CD8-positive, alpha-beta memory T cell (primary cell): ENCODE measurements at places on chromosomes 7 and 10.
A peak's percentile ranks its signal among the peaks of the same experiment; 100 is the strongest.

DNA sequence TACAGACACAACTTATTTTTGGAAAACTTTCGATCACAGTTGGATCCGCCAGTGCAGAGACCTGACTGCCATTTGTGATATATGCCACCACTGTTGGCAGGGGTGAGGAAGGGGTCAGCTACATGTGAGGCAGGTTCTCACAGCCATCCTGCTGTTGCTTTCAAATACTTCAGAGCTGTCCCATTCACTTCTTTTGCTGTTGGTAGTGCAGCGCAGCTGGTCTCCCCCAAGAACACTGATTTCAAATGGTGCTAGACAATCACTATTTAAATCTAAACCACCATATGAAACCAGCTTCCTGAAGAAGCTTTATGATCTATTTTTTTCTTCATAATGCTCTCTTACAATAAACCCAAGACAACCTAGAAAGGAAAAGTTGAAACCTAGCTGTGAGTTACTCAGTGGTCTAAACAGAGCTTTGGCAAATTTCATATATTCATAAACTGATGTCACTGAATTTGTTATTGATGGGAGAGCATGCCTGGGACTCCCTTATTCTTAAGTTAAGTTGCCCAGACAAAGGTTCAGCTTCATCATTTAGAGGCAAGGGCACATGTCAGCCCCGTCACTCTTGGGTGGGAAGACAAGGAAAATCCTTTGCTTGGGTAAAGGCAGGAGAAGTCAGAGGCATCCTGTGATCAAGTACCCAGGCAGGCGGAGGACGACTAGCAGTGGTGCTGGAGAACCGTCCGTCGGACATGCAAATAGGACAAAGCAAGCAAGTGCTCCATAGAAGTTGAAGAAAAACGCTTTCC, 143.4 kb upstream of the KLF14 start:
- DNase-seq: no peak

DNA sequence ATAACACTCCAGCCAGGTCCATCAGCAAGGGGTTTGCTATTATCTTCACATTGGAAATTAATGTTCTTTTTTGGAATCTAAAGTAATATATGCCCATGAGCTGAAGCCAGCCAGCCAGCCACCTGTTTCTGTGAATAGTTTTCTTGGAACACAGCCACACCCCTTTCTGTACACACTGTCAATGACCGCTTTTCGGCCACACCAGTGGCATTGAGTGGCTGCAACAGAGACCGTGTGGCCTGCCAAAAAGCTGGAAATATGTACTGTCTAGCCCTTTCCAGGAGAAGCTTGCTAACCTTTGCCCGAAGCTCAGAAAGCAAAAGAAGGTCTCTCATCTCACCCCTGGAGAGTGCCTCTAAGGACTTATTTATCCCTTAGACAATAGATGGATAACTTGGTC, 98.5 kb upstream of the NPS start:
- no peak for DNase-seq

DNA sequence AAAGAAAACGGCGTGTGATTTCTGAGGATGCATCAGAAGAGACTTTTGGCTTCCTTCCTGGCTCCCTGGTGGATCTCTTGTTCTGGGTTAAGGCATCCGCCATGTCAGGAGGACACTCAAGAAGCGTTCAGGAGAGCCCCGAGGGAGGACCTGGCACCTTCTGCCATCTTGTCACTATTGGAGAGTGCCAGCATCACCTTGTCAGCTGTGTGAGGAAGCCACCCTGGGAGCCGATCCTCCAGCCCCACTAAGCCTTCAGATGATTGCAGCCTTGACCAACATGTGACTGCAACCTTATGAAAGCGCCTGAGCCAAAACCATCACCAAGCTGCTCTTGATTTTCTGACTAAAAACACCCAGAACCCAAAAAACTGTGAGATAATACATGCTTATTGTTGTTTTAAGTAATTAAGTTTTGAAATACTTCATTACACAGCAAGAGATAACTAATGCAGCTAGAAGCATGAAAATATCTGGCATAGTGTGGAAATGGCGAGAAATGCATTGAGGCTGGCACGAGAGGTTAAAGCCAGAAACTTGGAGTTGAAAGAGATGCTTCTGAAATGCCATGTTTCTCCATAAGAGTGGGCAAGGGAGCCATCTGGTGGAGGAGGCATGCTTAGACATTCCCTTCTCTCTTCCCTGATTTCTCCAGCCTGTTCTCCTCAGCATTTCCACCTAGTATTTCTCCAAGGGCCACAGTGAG, 5.4 kb upstream of the ZFYVE27 start:
- peak; percentile 54 for DNase-seq

GRCh38 chr10:3858051-3858845, 73.2 kb upstream of the KLF6 start:
- DNase-seq: no peak

DNA sequence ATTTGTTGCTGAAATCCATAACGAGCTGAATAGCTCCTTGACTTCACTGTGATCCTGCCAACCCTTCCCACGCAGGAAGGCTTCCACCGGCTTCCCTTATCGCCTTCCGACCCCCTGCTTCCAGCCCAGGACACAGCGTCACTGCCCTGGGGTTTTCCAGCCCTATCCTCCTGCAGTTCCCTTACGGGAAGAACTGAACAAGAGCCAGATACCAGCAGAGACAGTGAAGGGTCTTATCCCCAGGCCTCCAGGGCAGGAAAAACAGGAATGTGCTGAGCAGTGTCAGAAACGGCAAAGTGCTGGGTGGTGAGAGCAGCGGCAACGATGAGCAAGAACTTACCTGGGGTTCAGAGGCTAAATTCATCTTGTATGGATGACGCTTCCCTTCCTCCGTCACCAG, 22.4 kb downstream of the PDLIM1 start:
- DNase-seq: no peak

- no peak for DNase-seq
These were observed 17.6 kb upstream of the MCM10 start for GRCh38 chr10:13143766-13144165.

DNA sequence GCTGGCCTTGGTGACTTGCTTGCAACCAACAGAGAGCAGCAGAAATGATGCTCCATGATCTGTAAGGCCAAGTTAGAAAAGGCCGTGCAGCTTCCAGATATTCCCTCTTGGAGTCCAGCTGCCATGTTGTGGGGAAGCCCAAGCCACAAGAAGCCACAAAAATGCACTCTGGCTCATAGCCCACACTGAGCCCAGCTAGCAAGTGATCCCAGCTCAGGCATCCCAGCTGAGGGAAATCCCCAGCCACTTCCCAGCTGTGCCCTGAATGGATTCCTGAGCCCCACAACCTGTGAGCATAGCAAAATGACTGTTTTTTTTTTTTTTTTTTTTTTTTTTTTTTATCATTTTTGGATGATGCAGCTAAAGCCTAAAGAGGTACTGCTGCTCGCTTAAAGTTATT, 11.1 kb upstream of the SDK1 start:
- DNase-seq: no peak

GRCh38 chr10:62652564-62652963, 152.0 kb upstream of the ADO start:
- DNase-seq: no peak

- no peak for DNase-seq
These were observed 17.6 kb downstream of the MXI1 start for GRCh38 chr10:110224992-110225391.

DNA sequence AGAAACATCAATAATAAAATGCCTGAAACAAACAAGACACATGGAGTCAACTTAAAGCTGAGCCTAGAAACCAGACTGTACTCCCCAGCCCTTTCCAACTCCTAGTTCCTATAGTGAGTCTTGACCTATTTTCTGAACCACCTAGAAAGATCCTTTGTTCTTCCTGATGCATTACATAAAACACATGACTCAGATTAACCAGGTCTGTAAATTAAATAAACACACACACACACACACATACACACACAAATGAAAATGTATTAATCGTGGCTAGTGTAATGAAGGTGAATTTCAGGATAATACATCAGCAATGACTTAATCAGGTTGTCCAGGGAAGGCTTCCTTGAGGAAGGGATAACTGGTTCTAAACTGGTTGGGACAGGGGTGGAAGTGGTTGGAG, 104.7 kb downstream of the ST8SIA6 start:
- DNase-seq: no peak

DNA sequence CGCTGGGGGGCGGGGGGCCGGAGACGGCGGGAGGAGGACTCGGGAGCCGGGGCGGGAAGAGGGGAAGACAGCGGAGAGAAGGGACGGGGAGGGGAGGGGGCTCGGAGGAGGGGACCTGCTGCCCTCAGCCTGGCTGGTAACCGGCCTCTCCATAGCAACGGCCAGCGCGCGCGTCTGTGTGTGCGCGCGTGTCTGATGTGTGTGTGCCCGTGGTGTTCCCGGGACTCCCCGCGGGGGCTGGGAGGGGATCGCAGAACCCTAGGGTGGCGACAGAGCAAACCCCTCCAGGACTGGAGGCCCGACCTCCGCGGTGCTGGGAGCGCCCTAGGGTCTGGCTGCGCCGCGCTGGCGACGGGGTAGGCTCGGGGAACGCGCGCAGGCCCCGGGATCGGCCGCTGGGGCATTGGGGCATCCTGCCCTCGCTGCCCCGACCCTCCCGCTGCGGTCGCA, 356.3 kb downstream of the DNAJB6 start:
- no peak for DNase-seq

DNA sequence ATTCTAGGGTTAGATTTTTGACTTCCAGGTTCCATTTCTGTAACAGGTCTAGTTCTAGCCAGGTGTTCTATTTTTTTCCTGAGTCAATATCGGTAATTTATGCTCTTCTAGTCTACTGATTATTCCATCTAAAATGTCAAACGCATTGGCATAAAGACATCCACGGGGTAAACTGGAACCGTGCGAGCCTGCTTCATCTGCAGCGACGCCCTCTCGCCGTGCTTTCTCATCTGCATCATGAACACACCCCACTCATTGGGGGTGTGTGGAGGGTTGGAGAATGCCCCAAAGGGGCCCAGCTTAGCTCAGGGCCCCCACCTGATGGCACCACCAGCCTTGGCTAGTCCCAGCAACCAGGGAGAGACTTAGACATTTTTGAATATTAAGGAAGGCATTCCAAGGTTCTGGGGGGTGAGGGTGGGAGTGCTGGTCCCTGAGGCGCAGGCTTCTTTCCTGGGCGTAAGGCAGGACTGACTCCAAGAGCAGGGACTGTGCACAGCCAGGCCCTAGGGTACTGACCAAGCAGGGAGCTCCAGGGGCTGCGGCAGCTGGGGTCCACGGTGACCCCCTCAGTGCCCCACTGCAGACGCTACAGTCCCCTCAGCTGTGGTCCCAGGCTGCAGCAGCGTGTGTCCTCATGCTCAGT, 12.9 kb upstream of the CRYGN start:
- no peak for DNase-seq

DNA sequence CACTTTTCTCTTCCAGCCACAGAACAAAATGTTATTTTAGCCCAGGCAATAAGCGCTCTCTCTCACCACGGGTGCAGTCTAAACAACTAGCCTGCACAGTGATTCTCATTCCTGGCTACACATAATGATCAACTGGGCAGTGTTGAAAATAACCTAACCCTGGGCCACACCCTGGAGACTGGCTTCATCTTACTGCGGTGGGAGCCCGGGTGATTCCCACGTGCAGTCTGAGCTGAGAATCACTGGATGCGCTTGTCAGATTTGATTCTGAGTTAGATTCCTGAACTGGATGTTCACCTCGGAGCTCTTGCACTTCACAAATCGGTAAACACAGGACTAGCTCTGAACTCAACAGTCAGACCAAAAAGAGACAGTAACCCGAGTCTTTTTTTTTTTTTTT, 14.9 kb downstream of the ZC3HAV1 start:
- DNase-seq: no peak

- no peak for DNase-seq
These were observed 17.5 kb downstream of the ADRB1 start for GRCh38 chr10:114061148-114061547.

DNA sequence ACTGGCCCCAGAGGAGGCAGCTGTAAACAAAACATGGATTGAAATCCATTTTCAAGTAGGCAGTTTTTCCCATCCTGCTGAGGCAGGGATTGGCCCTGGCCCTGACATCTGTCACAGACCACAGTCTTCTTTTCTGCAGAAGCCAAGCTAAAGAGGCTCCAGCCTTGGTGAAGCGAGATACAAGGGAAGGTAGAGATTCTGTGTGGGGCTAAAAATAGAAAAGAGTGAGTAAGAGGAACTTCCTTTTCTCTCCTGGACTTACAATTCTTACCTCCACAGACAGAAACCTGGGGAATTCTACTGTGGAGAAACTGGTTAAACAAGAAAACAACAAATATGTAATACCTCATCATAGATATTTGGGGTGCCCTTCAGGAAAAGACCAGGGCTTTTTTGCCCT, 624.8 kb upstream of the FZD8 start:
- no peak for DNase-seq

DNA sequence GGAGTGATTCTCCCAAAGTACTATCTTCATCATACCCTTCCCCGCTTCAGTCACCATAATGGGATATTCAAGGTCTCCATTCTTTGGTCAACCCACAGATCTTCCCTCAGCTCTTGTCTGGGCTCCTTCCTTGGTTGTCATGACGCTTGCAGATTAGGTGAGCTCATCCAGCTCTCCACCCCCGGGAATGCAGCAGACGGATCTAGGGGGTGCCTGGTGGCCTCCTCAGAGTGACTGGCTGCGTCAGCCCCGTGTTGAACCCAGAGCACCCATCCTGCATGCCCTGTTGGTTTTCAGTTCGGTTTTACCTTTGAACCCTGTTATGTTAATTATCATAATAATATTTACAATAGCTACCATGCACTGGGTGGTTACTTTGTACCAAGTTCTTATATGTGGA, 6.4 kb downstream of the NEURL1 start:
- no peak for DNase-seq

GRCh38 chr10:30166929-30167328, 107.5 kb upstream of the JCAD start:
- no peak for DNase-seq

- DNase-seq: no peak
These were observed 291.7 kb downstream of the THSD7A start for GRCh38 chr7:11540271-11540761.

DNA sequence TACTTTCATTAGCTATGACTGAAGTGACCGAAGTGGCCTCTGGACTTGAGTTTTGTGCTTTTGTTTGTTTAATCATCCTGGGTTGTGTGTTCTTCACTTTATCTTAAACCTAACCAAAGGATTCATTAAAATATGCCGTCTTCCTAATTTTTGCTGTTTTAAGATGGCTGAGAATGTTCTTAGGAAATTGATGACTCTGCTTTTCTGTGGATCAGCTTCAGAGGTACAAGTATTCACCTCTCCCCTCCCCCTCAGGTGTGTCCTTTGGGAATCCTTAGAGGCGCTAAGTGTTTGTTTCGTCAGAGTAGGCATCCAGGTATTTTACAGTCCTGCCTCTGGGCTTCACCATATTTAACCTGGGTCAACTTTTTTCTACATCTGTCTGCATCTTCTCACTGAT, 1.1 kb downstream of the CCDC126 start:
- no peak for DNase-seq

DNA sequence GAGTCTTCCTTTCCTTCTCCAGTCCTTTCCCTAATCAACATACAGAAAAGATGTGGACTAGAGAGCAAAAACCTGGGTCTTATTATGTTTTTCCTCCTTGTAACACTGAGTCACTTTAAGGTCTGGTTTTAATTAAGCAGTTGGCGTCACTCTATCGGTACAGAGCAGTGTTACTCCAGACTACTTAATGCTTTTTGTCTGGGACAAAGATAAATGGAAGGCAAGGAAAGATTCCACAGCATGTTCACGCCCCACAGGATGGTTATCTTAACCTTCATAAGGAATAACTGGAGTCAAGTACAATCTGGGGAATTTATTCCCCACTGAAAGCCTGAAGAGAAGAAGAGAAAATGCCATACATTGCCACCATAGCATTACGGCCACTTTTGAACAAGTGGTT, 145.7 kb downstream of the ELAPOR2 start:
- DNase-seq: no peak
